ENCODE measurements at places on chromosomes 6 and 20.
A peak's percentile ranks its signal among the peaks of the same experiment; 100 is the strongest.

DNA sequence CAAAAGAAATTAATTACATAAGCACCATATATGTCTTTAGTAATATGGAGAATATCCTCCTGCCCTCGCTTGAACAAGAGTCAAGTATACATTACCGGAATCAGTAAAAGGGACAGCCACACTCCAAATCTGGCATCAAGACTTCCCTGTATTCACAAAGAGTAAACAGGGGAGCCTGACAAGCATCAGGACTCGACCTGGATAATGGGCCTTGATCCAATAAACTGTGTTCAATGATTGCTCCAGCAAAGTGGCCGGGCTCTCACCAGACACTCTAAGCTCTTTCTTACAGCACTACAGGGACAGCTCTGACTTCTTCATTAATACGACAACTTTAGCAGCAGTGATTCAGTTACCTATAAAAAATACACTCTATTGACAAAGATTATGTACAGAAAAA, 307.9 kb upstream of the POU3F2 start:
- no peak for DNase-seq

GRCh38 chr6:51322505-51322904, 503.8 kb downstream of the TFAP2B start:
- no peak for DNase-seq

DNA sequence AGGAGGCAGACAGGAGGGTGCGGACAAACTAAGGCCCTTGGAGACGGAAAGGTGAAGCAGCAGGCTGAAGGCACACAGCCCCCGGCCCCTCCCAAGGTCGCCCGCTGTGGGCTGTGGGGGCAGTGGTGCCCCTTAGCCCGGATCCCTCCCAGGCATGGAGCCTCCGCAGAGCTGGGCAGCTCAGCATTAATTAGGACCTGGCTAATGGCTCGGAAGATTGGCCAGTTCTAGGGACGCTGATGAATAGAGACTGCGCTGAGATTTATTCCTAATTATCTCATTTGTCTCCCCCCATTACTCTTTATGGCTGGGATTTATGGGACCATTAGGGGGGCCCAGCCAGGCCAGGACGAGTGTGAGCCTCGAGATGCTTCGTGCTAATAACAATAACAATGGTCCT, 20.4 kb downstream of the MDFI start:
- no peak for DNase-seq

GRCh38 chr20:62360854-62361798, 6.0 kb downstream of the LAMA5 start:
- DNase-seq, result no peak

DNA sequence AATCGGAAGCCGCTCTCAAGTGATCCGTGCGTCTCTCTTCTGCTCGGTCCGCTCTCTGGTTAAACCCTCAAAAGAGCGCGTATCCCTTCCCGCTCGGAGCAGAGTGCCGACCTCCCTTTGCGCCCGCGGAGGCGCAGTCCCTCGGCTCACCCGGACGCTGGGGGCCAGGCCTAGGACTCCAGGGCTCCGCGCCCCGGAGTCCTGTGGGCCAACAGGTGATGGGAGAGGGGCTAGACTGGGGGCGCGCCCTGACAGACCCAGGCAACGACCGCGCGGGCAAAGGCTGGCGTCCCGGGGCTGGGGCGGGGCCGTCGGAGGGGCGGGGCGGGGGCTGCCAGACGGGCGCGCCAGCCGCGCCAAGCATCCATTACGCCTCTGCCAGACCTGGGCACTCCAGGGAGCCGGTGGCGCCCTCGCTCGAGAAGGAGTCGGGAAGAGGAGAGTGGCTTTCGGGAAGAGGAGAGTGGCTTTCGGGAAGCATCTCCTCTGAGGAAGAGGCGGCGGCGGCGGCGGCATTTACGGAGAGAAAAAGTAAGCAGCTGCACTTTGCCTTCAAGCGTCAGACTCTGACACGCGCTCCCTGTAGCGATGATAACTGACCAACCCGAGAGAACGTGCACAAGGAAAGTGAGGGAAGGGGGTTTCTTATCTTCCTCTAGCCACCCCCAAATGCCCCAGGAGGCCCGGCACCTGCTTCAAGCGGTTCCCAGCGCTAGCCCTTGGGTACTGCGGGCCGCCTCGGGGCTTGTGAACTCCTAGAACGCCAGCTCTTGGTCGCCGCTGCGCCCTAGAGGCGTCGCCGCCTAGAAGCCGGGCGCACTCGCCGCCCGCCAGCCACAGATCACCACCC, 2.6 kb downstream of the EPHA7 start:
- DNase-seq, result peak; percentile 72

DNA sequence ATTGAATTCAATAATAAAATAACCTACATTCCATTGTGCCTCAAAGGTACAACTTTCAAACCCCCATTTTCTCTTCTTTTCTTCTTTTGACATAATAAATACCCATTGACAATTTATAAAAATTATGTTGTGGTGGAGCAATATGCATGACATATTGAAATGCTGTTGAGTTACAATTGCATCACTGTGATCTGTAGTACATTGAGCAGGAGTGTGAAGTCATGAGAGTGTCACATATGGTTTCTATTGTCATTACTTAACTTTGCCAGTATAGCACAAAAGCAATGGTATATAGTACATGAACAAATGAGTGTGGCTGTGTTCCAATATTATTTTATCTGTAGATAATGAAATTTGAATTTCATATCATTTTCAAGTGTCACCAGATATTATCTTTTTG, 441.3 kb downstream of the GJA1 start:
- no peak for DNase-seq

- DNase-seq, result no peak
Measured at GRCh38 chr6:132598473-132598872, 8.9 kb upstream of the TAAR5 start.
